ENCODE measurements at places on chromosomes 11 and 22.

DNA sequence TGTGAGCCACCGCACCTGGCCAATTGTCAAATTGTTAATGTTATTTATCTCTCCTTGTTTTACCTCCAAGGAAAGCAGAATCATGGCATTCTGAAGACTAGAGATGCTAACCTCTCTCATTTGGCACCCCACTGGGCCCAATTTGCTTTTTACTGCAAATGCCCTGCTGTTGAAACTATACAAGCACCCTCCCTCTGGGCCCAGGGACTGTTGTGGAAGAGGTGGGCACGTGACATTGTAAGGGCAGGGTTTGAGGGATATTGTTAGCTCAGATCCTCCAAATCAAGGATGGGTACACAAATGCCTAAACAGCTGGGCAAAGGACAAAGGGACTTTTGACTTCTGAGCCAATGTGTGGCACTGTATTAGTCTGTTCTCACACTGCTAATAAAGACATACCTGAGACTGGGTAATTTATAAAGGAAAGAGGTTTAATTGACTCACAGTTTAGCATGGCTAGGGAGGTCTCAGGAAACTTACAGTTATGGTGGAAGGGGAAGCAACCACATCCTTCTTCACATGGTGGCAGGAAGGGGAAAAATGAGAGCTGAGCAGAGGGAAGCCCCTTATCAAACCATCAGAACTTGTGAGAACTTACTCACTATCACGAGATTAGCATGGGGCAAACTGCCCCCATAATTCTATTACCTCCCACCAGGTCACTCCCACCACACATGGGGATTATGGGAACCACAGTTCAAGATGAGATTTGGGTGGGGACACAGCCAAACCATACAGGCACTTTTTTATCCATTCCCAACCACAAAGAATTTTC is 6.5 kb upstream of the ALDH3B2 start:
- no peak for DNase-seq

- no peak for DNase-seq
Observed at GRCh38 chr22:31253949-31254348, 38.3 kb downstream of the PIK3IP1 start.

DNA sequence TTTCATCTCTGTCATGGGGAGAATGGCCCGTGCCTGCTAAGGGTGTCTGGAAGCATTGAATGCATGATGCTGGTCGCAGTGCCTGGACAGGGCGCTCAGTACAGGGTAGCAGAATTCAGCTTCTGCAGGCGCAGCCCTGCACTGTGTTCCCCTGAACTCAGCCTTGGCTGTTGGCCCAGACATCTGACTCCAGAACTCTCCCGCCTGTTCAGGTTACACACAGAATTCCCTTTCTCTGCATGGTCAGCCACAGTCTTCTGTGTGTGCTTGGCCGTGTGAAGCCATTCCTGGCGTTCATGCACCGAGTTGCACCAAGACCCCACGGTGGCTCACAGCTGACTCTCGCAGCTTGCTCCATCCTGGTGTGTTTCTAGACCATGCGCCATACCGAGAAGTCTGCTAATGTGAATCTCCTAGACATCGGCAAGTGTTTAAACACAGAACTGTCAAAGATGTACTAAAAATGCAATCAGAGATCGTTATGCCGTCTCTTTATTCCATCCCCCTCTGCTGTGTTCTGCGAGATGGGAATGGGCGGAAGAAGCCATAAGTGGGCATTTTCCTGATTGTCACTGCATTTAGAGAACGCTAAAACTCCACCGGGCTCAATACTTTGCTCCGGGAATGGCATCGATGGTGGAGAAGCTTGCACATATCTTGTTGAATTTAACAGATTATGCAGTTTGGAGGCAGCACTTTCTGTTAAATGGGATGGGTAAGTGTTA is 55.6 kb downstream of the MPPED1 start:
- DNase-seq = no peak

- DNase-seq = no peak
Observed at GRCh38 chr22:22246706-22247105, 2.1 kb downstream of the VPREB1 start.

- peak; percentile 33 for DNase-seq
Observed at GRCh38 chr22:44554411-44554810, 56.4 kb upstream of the RTL6 start.

DNA sequence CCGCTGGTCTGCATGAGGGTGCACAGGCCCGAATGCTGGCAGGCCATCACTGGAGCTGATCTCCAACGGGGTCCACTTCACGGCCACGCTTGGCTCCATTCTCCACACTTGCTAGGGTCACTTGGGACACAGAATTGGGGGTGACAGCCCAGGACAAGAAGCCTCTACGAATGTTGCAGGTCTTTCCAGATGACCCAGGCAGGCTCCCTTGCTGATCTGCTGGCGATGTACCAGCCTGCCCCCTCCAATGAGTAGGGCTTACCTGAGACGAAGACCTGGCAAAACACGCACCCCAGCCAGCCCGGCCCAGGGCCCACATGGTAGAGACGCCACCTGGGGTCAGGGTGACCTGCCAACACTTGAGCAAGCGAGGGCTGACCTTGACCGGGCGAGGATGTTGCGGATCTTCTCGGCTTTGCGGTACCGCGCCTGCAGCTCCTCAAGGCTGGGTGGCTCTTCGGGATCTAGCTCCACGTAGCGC is 44.9 kb downstream of the C11orf58 start:
- no peak for DNase-seq

GRCh38 chr11:59794417-59794816 is 16.2 kb downstream of the MRPL16 start:
- DNase-seq = no peak

GRCh38 chr11:96062134-96062533 is 138.2 kb upstream of the MTMR2 start:
- DNase-seq = no peak

GRCh38 chr11:11416917-11417316 is 63.9 kb upstream of the CSNK2A3 start:
- DNase-seq = no peak

DNA sequence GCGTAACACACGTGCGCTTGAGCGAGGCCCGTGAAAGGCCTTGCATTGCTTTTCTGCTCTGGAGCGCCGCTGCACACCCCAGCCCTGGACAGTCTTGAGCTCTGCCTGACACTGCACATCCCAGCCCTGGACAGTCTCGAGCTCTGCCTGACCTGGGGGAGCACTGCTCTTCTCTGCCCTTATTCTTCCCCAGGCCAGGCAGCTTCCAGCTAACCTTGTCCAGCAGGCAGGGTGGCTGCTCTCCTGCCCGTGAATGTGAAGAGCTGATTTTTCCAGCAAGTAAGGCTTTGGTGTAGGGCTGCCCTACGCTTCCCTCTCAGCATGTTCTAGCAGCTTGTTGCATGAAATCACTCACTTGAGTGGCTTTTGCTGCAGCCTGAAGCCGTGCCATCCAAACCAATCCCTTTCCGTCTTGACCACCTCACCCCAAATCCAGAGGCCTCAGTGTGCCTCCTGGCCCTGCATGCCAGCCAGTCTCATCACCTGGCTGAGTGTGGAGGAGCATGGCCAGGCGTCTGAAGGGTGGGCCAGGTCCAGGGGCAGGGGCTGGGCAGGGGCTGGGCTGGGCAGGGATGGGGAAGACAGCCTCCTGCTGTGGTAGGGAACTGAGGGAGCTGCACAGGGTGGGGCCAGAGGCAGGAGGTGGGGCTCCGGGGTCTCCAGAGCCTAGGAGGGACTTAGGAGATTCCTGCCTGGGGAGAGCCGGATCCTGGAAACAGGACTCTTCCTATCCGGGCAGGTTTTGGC is 89.5 kb upstream of the B3GAT1 start:
- DNase-seq = no peak

DNA sequence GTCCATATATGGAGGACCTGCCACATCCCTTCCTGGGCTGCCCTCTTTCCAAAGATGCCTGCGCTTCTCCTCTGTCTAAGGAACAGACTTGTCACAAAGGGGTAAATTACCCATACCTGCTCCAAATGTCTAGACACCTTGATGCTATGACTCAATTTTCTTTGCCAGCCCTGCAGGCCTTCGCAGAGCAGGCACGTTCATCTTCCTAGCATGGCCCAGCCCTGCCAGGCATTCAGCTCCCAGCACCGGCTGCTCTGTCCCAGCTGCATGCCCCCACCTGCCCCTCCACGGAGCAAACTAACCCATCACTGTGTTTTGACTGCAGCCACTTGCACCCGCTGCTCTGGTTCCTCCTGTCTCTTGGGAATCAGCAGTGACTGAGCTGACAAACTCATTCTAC is 526.1 kb downstream of the MIAT start:
- no peak for DNase-seq

DNA sequence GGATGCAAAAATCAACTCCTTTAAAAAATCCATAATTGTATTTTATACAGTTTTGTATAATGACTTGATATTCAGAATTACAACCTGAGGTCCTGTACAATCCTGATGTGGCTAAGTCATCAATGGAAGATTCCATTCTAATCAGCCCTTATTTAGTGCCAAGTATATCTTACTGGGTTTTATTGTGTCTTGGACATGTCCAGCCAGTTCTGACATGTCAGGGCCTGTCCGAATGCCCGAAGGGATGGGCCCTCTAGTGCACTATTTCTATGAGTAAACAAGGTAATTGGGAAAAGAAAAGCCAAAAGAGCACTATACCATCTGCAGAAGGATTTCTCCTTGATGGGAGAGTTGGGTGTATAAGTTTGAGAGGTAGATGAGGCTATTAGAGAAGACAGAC is 412.9 kb downstream of the METTL15 start:
- no peak for DNase-seq

- DNase-seq = no peak
Observed at GRCh38 chr11:95445746-95446333, 214.8 kb upstream of the SESN3 start.

DNA sequence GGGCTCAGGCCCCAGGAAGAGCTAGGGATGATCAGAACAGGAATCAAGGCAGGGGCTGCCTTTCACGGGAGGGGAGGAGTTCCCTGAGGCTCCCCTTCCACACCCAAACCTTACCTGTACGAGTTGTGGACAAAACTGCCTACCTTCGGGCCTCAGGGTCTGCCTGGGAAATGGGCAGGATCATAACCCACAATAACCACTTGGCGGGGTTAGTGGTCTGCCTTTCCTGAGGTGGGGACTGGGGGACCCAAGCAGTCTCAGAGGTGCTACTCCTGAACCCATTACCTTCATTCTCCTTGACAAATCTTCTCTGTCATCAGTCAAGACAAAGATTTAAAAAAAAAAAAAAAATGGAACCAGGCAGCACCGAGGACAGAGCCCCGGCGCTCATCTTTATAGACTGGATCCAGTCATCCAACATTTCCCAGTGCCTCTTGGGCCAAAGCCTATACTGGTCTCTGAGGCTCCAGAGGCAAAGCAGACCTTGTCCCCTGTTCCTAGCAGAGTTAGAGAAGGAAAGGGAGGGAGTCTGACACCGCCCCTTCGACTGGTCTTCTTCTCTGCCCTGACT is 14.2 kb downstream of the P2RY6 start:
- no peak for DNase-seq

DNA sequence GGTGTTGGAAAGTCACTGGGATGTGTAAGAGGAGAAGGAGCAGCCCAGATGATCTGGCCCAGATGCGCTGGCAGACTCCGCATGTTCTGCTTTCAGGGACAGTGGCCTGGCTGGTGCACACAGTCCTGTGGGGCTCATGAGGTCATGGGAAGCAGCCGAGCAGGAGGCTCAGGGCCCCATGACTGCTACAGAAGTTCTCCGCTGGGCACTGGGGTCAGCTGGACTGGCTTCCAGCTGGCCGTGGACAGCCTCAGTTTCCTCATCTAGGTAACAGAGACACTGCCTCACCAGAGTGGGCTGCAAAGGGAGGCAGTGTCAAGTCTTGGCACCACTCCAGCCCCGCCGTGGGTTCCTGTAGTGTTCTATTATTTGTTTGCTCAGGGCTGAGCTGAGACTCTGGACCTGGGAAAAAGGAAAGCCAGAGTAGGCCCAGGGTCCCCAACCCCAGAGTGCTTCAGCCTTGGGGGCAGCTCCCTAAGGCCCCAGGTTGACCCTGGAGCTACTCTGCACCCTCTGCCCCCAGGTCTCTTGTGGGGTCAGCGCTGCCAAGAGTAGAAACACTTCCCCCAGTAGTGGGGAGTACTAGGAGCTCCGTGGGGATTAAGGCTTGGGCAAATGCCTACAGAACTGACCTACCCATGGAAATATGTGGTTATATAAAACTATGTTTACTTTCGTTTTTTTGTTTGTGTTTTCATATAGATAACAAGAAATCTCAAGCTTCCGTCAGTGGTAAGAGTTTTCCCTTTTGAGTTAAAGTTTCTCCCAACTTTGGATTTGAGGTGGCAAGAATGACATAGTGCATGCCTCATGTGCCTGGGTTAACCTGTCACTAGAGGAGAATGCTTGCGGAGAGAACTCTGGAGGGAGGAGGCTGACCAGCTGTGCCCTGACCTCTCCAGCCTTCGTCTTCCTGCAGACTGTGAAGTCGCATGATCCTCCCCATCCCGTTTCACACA is 45.3 kb downstream of the MED15 start:
- DNase-seq = no peak

All from activated CD8-positive, alpha-beta memory T cell treated with anti-CD3 and anti-CD28 coated beads, Interleukin-2, amount 50 U/mL, for 48 hours (primary cell).